ENCODE measurements at places on chromosomes 16 and 17.

GRCh38 chr16:11263737-11264136 lies 5.4 kb downstream of the TNP2 start:
- peak; percentile 71 for DNase-seq

- no peak for DNase-seq
These were observed 1.9 kb downstream of the CBX2 start for GRCh38 chr17:79779661-79780365.

DNA sequence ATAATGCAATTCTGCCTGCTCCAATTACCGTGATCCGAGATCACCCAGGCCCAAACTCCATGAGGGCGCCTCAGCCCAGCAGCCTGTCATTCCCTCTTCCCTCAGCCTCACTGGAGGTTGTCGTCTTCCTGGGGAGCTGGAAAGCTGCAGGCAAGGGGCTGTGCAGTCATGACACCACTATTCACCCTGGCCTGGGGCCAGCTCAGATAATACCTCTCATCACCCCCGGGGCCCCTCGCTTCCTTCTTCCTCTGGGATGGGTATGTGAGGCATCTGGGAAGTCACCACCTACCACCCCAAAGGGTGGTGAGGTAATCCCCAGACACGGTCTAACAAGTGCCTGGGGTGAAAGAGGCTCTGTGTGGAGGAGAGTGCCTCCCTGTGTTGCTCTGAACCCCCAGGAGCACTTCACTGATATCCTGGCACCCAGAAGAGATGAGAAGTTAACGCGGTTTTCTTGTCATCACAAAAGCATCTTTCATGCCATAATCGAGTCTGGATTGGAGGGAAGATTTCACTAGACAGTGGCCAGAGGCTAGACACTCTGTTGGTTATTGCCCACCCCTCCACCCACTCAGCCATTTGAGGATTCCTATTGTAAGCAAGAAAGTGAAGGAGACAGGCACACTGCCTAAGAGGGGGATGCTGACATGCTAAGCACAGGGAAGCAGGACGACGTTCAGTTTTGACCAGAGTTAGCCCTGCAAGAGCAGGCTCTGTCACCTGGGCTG lies 18.4 kb downstream of the CFAP20 start:
- no peak for DNase-seq

GRCh38 chr17:6959700-6960099 lies 36.1 kb upstream of the ALOX12 start:
- DNase-seq = no peak

GRCh38 chr16:14364386-14365199 lies 265.5 kb downstream of the PARN start:
- no peak for DNase-seq

DNA sequence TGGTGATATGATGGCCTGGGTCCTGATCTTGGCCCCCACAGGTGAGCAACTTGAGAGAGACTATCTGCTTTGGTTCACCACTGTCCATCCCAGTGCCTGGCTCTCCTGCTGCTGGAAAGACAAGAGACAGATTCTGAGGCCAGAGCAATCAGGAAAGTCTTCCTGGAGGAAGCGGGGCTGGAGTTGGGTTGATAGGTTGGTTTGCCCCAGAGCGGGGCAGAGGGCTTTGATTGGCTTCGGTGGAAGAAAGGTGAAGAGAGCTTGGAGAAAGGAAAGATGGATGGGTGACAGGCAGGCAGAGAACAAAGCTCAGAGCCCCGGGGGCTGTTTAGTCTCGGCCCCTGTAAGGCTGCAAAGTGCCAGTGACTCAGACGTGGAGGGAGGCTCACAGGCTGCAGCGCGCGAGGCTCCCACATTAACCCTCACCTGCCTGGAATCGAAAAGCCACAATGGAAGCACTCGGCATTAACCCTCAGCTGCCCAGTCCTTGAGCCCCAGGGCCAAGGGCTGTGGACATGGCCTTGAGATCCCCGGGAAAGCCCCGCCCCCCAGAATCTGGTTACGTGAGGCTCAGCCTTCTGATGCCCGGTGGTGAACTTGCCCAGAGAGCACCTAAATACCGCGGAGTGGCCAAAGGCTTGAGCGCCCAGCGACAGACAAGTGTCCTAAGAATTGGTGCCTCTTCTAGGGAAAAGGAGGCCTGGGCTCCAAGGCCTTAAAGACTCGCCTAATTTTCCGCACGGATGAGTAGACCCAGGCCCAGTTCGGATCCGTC lies 996 bp upstream of the CPNE2 start:
- no peak for DNase-seq

DNA sequence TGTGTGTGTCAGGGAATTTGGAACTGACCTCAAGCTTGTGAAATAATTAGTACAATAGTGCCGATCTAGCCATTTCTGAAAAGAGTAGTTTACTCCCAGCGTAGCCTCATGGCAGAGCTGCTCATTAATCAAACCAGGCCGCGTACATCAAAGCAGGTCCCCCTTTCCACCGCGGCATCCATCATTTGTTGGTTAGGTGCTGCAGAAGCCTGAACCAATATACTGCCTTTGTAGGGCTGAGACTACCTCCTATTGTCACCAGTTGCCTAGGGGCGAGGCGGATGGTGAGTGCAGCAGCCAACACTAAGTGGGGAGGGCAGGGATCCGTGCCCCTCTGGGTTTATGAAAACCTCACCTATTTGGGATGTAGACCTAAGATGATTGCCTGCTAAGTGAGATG lies 264.1 kb downstream of the TMEM114 start:
- DNase-seq = no peak

DNA sequence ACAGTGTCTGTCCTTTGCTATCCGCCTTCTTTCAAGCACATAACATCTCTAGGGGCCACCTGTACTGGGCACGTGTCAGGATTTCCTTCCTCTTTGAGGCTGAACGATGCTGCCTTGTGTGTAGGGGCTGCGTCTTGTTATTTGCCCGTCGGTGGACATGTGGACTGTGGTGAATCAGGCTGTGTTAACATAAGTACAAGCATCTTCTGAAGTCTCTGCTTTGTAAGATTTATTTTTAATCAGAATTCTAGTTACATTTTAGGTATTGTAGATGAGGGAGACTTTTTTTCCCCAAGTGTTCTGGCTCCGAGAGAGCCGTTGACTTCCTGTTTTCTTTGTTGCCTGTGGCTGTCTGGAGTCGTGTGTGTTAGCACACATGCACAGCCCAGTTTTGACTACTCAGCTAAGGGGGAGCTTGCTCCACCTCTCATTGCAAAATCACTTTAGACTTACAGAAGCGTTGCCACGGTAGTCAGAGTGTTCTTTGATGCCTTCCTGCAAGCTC lies 26.1 kb downstream of the SPG7 start:
- no peak for DNase-seq

DNA sequence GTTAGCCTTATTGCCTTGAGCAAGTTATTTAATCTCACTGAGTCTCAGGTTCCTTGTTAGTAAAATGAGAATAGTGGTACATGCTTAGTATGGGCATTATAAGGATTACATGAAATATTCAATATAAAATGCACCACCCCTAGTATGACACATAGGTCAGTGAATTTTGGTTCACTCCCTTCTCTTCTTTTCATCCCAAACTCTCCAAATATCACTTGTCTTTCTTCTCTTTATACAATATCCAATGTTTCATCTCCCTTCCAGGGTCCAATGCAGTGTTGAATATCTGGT lies 28.4 kb upstream of the CCL2 start:
- DNase-seq = no peak

GRCh38 chr17:63425483-63425882 lies 20.6 kb downstream of the CYB561 start:
- DNase-seq = peak; percentile 44

DNA sequence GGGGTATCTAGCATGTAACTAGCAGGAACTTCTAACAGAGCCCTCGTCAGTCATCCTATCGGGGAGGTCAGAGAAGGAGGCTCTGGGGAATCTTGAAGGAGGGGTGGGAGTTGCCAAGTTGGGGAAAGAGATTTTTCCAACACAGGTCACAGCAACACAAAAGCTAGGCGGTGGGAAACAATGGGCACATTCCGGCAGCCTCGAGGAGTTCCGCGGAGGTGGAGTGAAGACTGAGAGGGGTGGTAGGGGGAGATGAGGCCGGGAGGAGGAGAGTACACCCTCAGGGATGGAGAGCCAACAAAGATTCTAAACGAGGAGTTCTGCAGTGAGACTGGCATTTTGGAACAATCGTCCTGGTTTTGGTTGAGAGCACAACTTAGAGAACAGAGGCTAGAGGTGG lies 13.5 kb upstream of the CALB2 start:
- no peak for DNase-seq

GRCh38 chr16:19499006-19499405 lies 22.9 kb downstream of the GDE1 start:
- DNase-seq = no peak

DNA sequence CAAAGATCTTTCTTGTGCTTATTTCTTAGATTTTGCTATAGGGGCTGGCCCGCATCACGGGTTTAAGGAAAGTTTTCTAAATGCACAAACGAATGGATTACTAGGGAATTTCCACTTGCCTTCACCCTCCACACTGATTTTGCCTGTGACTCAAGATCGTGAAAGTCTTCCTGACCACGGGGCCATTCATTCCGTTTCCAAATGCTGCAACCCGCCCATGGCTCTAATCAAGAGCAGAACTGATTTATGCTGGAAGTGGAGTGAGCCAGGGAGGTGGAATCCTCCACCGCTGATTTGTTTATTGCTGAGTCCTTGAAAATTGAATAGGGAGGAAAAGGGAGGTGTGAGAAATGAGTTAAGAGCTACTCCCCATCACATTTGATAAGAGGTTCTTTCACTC lies 52.4 kb downstream of the CA10 start:
- DNase-seq = no peak

DNA sequence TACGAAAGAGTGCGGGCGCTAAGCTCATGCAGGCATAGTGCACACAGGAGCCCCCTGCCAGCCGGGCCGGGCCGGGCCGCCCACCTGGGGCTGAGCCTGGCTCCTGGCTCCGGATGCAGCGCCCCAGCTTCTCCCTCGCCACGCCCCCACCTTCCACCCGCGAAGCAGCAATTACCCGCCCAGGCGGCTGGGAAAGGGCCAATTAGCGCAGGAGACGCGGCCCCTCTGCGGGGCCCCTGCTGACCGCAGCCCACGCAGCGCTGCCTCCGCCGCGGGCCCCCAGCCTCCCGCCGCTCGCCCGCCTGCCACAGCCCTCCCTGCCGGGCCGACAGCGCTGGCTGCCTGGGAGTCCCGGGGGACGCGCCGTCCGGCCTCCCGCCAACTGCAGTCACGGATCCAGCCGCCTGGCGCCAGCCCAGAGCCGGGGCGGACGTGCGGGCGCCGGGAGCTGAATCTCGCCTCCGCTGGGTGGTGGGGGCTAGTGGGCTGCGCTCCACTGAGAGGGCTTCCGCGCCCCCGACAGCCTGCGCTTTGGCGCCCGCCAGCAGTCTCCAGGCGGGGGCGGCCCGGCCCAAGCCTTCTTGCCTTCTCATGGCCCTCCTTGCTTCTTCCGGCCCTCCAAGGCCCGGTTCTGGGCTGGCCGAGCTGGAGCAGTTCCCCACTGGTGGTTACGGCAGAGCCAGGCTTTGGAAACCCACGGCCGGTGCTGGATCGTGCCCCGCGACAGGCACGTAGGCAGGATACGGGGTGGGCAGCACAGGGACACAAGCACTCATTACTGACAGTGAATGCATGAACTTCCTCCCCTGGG lies 14.9 kb upstream of the CBFB start:
- DNase-seq = peak; percentile 74

DNA sequence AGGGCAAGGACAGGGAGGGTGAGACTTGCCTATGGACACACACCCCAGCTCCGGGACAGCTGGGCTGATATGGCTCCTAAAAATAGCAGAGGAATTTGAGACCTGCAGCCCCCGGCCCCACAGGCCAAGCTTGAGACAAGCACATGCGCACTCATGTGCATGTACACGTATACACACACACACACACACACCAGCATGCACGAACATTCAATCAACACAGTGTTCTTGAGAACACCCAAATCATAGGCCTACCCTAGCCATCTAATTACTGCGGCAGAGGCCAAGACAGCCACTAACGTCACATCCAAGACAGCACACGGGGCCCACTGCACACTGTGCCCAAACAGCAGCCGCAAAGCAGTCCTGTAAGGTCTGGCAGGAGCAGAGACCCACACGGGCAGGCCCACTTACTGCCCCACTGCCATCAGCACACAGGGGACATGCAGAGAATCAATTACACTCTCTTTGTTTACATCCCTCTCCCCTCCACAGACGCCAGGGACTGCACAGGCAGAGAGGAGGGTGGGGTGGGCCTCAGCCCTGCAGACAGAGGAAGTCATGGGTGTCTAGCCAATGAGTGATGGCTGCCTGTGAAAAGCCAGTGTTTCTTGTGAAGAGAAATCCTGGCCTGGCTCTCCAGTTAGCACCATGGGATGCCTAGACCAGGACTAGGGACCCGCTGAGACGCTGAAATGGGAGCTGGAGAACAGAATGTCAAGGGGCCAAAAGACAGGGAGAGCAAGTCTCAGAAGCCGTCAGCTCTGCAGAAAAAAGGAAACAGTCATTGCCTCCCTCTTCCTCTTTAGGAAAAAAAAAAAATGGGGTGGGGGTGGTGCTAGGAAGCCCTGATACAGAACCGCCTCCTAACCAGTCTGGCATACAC lies 39.3 kb downstream of the MYO18A start:
- peak; percentile 33 for DNase-seq

- no peak for DNase-seq
These were observed 205.9 kb downstream of the CBLN1 start for GRCh38 chr16:49075709-49076108.

DNA sequence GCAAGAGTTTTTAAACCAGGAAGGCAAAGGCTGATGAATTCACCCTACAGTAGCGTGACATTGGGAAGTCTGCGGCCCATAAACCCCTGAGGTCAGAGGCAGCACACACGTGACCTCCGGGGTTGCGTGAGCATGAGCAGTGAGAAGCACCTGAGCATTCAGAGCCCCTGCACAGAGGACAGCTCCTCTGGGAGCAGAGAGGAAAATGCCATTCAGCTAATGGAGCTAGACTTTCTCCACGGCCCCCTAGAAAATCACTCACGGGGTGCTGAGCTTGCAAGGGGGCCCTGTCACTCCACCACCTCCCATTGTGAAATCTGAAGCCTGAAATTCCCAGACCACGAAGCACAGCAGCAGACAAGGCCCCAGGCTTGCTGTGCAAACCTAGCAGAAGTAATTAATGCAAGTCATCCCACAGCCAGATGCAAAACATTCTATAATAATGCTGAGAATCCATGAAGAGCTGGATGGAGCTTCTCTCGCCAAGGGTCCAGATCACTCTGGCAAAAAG lies 114.9 kb upstream of the RCVRN start:
- DNase-seq = no peak
